HEK293T (cell line): ENCODE measurements at places on chromosomes 3 and 15.
A peak's percentile ranks its signal among the peaks of the same experiment; 100 is the strongest.

GRCh38 chr15:42919799-42920518 is 619 bp downstream of the TTBK2 start:
- DNase-seq, result peak; percentile 19

DNA sequence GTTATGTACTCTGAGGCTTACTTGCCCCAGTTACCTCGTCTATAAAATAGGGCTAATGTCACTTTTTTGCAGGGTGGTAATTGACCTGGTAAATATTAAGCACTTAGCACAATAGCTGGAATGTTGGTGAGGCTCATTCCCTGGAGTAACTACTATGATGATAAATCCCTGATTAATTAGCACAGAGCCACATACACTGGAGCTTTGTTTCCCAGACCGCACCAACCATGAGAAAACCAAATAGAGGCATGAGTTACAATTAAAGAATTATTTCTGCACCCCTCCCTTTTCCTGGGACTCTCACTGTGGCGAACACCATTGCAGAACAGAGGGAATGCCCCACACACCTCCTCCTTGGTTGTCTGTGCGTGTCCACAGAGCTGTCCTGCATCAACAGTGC is 76.6 kb upstream of the CPOX start:
- DNase-seq, result no peak

DNA sequence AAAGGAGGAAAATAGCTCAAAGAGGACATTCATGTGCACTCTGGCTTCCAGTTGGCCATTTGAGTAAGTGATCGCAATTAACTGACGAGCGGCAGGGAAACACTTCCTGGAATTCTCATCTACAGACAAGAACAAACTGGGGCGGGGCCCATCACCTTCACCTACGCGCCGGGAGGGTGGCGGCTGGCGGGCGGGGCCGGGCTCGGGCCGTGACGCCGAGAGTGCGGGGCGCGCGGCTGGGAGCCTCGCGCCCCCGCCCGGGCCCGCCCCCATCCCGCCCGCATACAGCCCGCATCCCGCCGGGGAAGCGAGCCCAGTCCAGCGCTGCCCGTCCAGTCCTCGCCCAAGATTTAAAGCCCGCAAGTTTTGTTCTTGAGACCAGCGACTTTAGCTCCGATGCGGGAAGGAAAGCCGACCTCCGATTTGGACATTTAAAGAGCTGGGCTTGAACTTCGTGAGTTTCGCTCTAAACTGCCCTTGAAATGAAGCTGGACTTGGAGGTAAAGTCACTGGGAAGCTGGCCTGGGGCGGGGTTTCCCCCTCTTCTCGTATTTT is at the start of gene B3GNT5:
TSS of gene B3GNT5 (plus strand) at position 281 of the 555 bp plus-strand sequence. CDS start 16,546 bp downstream, outside the sequence.
- DNase-seq, result peak; percentile 16

DNA sequence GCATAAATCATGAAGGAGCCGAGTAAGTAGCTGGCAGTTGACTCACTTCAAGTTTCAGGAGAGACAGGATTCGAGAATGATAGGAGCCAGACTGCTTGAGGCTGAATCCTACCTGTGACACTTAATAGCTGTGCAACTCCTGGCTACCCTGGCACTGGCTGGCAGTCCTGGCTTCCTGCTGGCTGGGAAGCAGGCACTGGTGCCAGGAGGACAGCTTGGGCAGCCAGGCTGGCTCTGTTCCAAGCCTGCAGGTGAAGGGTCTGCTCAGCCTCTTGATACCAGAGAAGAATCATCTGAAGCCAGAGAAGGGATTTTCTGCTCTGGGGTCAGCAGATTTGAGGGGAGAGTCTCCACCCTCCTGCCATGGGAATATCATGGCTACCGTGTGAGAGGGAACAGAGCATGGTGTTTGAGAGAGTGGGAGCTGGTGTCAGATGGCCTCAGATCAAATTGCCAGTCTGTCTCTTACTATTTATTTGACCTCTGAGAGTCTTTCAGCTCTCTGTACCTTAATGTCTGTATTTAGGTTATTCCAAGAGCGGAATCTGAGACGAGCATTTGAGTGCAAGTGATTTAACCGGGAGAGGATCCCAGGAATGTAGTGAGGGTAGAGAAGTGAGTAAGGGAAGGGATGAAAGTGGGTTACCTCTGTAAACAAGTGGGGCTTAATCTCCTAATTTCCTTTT is 4.4 kb upstream of the XIRP1 start:
- DNase-seq, result no peak

DNA sequence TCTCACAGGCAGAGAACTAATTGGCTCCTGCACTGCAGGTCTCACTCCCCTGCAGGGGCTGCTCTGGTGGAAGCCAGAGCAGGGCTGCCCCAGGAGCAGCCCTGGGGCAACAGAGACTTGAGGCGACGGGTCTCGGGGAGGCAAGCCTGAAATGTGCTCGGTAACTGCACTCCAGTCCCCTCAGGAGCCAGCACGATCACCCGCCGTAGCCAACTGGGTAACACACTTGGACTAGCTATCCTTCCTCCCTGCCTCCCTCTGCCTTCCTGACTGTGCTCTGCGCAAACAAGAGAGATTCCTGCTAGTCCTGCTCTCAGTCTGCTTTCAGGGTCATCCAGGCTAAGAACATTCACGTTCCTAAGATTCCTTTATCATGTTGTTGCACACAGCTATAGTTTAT is 140.7 kb upstream of the NSMCE3 start:
- no peak for DNase-seq

GRCh38 chr15:58748852-58749531 is 515 bp downstream of the ADAM10 start:
- peak; percentile 25 for DNase-seq

- DNase-seq, result no peak
Measured at GRCh38 chr3:58012302-58012701, 4.1 kb downstream of the FLNB start.

DNA sequence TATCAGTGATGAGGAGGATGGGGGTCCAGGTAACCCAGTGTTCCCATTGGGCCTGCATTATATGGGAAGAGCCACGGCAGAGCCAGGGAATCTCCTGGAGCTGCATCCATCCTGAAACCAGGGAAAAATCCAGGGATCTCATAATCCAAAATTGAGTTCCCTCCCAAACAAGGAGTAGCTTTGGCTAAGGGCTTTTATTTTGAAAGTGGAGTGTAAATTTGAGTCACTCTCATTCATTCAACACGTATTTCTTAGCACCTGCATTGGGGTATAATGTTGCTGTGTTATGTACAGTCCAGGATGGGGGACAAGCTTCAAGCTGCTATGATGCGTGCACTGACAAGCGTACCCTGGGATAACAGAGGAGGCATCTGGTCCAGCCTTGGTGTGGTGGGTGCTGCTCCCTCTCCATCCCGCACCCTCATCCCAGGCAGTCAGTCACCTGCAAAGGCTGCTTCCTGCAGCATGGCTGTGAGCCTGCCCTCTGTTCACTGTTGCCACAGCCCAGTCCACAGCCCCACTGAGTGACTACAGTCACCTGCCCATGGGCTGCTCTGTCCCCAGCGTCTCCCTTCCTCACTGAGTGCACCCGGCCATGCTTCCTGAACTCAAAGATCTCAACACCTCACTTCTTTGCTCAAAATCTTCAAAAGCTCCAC is 135.6 kb downstream of the OPA1 start:
- DNase-seq, result no peak

GRCh38 chr3:153657461-153657860 is 463.7 kb upstream of the ARHGEF26 start:
- no peak for DNase-seq
